Activated CD4-positive, alpha-beta T cell treated with anti-CD3 and anti-CD28 coated beads, Interleukin-2, Interleukin-6, amounts not matched to agents 100 ng/mL and 50 ng/mL, durations not matched to agents 16 hours and 8 hours (primary cell): ENCODE measurements at places on chromosomes 13 and 19.

- no peak for DNase-seq
Observed at GRCh38 chr19:22286151-22286810, at the start of gene ZNF729. ZNF729 (plus strand) TSS chr19:22286441; CDS start chr19:22286526, 85 bp downstream.

DNA sequence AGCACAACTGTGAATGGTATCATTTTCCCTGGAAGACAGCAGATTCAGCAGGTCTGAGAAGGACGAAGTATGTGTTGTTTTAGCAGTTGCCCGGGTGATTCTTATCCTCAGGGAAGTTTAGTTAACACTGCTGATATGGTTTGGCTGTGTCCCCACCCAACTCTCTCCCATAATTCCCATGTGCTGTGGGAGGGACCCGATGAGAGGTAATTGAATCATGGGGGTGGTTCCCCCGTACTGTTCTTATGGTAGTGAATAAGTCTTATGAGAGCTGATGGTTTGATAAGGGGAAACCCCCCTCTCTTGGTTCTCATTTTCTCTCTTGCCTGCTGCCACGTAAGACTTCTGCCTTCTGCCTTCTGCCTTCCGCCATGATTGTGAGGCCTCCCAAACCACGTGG, 81.0 kb upstream of the UBAC2 start:
- peak; percentile 50 for DNase-seq

DNA sequence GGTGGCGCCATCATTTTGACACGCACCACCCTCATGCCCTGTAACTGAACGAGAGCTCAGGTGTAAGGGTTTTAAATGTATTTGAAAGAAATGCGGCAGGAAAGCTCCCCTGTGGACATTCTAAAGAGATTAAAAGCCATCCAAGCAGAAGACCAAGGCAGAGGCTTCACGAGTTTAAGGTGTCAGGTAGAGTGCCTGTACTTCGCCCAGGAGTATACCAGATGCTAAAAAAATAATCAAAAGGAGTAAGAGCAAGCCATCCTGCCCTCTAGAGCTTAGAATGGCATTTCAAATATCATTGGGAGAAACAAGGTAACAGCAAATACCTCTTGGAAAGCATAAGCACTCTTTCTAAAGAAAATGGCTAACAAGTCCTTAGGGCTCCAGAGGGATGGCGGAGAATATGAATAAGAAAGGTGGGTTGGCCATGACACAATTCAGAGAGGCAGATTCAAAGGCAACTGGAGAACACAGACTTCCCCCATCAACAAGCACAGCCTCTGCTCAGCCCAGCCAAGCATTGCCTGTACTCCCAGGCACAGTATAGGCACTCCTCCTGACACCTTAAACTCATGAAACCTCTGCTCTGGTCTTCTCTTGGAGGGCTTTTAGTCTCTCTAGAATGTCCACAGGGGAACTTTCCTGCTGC, 447.6 kb downstream of the SUCLA2 start:
- DNase-seq: no peak

GRCh38 chr19:610801-611480, 21.3 kb downstream of the HCN2 start:
- peak; percentile 70 for DNase-seq

DNA sequence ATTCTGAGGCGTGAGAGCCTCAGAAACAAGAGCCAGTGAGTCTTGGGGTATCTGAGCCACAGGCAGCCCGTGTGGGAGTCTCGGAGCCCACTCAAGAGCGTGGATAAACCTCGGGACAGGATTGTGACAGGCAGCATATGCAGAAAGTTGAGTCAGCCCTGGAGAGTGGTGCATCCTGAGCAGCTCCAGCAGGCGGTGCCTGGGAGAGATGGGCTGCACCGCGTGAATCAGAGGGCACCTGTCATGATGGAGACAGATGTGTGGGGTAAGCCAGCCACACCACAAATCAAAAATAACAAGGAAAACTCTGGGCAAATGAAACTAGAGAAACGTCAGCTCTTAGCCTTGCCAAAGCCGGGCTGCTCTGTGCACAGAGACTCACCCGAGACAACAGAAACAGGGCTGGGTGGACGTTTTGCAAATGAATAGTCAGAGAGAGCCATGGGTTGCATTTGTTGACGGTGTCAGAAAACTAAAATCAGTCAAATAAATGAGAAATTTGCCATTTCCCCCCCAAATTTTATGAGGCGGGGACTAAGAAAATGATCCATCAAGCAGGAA, 30.0 kb upstream of the POP4 start:
- peak; percentile 16 for DNase-seq

DNA sequence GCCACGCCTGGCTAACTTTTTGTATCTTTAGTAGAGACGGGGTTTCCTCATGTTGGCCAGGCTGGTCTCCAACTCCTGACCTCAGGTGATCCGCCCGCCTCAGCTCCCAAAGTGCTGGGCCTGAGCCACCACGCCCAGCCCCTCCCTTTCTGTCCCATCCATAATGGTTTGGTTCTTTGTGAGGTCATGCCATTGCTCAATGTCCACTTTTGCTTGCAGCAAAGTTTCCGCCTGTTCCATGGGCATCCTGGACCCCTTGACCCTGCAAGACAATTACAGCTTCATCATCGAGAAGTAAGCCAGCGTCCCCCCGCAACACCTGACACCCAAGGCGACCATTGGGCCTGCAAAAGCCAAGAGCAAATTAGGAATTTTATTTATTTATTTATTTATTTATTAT, 16.6 kb downstream of the PRR22 start:
- DNase-seq: no peak

GRCh38 chr13:47005756-47006414, 109.0 kb upstream of the HTR2A start:
- DNase-seq: no peak

GRCh38 chr13:110350509-110350908, 43.4 kb downstream of the COL4A2 start:
- DNase-seq: no peak

DNA sequence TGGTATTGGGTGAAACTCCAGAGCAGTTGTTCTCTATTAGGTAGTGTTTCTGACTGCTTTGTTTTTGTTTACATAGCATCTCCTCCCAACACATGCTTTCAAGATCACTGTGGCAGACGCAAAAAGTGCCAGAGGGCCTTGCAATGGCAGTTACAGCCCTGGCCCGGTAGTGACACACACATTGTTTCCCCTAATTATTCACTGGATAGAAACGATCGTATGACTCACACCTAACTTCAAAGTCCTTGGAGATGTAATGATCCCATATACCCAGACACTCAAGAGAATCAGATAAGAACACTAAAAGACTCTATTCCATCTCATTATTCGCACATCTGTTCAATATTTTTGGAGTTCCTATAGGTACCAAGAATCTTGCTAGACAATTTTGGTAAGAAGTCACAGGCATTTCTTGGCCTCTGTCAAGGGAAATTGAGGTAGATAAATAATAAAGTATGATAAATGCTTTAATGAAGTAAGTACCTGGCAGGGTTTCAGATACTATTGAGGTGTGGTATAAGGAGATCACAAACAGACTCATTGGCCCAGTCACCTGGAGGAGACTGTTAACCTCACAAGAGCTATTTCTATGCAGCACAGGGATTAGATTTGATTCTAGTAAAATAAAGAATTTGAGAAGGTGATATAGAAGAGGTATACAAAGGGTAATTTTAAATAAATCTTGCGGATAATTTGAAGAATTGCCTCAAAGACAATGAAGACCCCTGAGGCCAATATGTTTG, 485.3 kb downstream of the SLITRK6 start:
- DNase-seq: no peak

GRCh38 chr13:99941086-99941485, 30.5 kb downstream of the ZIC5 start:
- no peak for DNase-seq

DNA sequence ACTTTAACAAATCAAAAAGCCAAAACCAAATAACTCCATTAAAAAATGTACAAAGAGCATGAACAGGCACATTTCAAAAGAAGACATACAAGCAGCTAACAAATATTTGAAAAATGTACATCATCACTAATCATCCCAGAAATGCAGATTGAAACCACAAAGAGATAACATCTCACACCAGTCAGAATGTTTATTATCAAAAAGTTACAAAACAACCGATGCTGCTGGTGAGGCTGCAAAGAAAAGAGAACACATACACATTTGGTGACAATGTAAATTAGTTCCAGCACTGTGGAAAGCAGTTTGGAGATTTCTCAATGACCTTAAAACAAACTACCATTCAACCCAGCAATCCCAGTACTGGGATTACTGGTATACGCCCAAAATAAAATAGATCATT, 756.0 kb upstream of the PCDH20 start:
- no peak for DNase-seq

- DNase-seq: no peak
Observed at GRCh38 chr19:20321139-20321763, 154.2 kb downstream of the ZNF486 start.

DNA sequence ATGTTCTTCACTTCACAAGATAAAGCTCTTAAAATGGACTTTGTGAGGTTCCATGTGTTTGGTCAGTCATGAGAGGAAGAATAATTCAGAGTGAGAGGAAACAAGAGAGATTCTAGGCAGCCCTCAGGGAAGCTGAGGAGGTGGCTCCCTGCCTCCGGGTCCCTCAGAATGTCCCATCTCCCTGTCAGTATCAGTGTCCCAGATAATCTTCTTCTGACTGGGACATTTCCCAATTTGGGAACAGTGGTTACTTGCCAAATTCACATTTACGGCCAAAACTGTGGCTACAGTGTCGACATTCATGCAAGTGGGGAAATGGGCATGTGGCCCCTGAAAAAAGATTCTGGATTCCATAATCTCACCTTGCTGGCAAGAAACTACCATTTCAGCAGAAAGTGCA, 9.0 kb downstream of the ZNF417 start:
- no peak for DNase-seq

- no peak for DNase-seq
Observed at GRCh38 chr13:31896427-31896826, 135.1 kb upstream of the FRY start.

- no peak for DNase-seq
Observed at GRCh38 chr13:68944272-68944671, 1163.4 kb upstream of the ATXN8OS start.

DNA sequence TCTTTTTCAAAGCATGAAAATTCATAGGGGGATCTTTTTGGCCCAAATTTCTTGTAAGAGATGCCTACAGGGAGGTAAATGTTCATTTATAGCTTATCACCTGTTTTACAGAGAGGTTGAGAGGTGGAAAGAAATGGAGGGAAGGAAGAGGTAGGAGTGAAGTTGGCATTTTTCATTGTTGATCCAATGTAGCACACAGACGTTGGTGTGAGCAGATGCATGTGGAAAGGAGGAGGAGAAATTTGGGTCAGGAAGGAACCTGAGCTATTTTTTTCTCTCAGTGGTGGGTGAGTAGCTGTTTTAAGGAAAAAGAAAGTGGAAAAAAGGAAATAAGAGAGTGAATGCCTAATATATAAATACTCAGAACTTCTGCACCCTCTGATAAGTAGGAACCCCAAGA, 9.9 kb upstream of the SMIM17 start:
- DNase-seq: no peak

GRCh38 chr13:101919541-101920181, 467.2 kb downstream of the ITGBL1 start:
- DNase-seq: peak; percentile 3

- DNase-seq: no peak
Observed at GRCh38 chr13:37342205-37342604, 236.7 kb upstream of the CSNK1A1L start.

DNA sequence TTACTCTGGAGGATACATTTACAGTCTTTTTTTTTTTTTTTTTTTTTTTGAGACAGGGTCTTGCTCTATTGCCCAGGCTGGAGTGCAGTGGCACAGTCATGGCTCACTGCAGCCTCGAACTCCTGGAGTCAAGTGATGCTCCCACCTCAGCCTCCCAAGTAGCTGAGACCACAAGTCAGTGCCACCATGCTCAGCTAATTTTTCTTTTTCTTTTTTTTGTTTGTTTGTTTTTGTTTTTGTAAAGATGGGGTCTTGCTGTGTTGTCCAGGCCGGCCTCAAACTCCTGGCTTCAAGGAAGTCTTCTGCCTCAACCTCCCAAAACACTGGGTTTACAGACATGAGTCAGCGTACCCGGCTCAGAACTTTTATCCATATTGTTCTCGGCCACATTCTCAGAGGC, 64.5 kb downstream of the INSR start:
- DNase-seq: no peak

DNA sequence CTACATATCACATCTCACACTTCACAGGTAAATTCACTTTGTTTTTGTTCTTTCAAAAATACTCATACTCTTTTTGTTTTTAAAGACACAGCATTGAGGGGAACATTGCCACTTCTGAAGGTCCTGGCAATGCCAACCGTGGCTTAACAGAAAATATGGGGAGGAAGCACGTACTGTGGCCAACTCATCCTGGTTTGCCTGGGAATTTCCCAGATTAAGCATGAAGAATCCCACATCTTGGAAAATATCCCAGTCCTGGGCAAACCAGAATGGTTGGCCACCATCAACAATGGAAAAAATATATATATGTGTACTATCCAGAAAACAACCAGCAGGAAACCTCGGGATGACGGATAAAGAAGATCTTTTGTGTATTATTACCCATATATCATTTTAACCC, 1032.2 kb upstream of the SLC10A2 start:
- no peak for DNase-seq

GRCh38 chr19:11087870-11088505, 1.3 kb upstream of the LDLR start:
- no peak for DNase-seq

DNA sequence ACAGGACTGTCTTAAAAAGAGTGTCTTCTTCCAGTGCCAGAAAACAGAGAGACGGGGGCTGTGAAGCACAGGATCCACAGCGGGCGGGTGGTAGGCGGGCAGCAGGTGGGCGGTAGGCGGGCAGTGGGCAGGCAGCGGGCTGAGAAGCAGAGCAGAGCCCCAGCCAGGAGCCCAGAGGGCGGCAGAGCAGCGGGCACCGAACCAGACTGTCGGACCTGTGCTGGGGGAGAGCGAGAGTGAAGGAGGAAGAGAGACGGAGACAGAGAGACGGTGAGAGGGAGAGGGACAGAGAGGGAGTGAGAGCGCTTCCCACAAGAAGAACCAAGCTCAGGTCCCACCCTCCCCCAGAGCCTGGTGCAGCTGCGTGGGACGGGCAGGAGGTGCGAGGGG, 30.3 kb downstream of the RASA3 start:
- no peak for DNase-seq

GRCh38 chr19:29690842-29691241, 24.2 kb downstream of the C19orf12 start:
- peak; percentile 83 for DNase-seq

DNA sequence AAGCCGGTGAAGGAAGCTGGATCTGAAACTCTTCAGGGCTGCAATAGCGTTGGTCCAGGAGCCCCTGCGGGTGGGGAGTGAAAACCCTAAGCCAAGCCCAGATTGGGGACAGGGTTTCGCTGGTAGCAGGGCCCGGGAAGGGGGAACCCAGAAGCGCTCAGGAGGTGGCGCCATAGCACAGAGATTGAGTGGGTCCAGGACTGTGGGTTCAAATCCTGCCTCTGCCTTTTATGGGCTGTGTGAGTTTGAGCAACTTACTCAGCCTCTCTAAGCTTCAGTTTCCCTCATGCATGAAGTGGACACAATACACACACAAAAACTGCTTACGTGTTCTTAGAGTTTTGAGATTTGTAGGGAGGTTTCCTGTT, 8.3 kb upstream of the SYCN start:
- DNase-seq: peak; percentile 72

DNA sequence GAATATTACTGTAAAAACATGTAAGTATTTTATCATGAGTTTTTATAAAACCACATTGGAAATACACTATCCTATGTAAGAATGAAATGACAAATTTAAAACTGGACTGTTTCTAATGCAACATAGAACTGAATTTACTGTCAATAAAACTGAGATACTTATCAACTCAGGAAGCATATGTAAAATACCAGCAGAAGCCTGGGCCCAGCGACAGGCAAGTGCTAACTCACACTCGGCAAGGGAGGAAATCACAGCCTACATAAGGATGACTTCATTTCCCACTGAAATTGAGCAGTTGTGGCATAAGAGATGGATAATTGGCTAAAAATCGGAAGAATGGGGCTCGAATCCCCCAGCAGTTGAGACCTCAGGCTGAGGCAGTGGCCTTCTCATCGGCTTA, 12.1 kb downstream of the PROZ start:
- DNase-seq: no peak
